ENCODE measurements at places on chromosomes 2 and 18.

DNA sequence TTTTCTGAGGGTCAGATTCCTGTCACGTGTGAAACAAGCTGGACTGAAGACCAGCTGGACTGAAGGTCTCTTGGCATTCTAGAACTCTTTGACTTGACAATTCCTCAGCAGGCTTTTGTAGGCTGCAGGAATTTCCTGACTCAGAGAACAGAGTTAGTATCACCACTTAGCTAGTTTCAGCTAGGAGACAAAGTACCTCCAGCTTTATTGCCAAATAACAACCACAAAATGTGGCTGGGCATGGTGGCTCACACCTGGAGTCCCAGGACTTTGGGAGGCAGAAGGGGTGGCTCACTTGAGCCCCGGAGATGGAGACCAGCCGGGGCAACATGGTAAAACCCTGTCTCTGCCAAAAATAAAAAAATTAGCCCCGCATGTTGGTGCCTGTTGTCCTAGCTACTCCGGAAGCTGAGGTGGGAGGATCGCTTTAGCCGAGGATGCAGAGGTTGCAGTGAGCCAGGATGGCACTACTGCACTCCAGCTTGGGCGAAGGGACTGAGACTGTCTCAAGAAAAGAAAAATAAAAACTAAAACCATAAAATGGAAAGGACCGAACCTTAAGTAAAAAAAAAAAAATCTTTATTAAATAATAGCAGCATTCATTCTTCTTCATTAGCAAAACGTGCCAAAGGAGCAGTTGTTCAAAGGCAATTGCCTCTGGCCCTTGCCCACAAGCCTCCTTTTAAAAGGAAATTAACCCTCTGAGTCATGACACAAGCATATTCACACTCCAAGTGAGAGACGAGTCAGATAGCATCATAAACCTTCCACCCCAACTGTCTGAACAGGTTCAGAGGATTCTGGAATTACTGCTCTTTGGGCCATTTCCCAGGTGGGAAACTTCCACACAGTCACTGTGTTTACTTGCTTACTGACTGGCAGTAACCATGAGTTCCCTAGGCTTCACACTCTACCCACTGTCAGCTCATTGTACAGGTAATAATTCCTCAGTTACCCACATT lies 88.9 kb downstream of the MYL12B start:
- no peak for DNase-seq

DNA sequence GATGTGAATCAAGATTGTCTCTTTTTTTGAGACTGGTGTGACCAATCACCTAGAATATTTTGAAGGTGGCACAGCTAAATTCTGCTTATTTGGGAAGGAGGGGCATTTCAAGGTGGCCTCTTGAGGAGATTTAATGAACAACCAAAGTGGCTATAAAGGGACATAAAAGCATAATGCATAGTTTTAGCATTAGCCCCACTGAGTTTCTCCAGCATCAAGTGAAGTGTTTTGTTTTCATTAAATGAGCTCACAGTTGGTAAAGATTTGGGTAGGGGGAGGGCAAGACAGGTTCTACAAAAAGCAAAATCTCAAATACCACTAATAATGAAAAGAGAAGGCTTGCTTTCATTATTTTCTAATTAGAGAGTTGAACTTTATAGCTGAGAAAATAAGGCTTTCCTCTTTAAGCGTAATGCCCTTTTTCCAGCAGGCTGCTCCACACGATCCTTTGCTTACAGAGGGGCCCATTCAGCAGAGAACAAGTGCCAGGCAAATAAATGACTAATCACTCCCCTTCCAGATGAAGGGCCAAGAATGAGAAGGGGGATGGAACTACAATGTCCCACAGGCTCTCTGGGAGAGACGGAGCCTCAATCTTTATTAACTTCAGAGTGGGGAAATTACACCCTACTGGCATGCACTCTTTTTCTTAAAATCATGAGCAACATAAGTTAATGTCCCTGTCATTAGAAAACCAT lies 35.9 kb downstream of the LHCGR start:
- DNase-seq = no peak

DNA sequence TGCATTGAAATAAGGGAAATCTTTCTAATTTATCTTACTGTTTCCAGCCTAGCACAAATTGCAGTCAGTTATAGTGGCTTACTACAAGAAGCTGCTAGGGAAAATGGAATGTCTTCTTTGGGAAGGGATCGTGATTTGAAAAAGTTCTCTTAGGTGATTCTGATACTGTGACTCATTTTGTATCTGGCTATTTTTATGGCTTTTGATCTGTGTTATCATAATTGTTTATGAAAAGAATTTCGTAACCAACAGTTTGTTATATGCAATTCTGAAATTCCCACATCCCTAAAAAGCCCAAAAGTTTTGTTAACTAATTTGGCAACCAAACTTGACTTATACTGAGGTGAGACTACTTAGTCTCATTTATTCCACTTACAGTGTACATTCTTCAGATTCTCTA lies 12.4 kb downstream of the PTPN4 start:
- DNase-seq = no peak

GRCh38 chr2:223114917-223115316 lies 62.9 kb downstream of the KCNE4 start:
- DNase-seq = no peak

- DNase-seq = no peak
Observed at GRCh38 chr2:217614498-217614897, 388.3 kb downstream of the TNS1 start.

DNA sequence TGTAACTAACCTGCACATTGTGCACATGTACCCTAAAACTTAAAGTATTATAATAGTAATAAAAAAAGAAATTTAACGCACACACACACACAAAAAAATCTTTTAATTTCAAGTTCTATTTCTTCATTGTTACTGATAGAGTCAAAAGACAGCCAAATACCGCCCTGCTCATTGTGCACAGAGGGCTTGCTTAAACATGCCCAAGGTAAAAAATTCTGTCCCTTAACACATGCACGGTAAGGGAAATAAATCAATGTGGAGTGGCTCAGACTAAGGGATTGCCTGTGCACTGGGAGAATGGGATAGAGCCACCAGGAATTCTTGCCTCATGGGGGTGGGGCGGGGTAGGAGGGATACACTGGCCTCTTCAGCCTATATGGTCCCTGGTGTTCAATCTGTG lies 468.0 kb downstream of the NUP35 start:
- DNase-seq = no peak

DNA sequence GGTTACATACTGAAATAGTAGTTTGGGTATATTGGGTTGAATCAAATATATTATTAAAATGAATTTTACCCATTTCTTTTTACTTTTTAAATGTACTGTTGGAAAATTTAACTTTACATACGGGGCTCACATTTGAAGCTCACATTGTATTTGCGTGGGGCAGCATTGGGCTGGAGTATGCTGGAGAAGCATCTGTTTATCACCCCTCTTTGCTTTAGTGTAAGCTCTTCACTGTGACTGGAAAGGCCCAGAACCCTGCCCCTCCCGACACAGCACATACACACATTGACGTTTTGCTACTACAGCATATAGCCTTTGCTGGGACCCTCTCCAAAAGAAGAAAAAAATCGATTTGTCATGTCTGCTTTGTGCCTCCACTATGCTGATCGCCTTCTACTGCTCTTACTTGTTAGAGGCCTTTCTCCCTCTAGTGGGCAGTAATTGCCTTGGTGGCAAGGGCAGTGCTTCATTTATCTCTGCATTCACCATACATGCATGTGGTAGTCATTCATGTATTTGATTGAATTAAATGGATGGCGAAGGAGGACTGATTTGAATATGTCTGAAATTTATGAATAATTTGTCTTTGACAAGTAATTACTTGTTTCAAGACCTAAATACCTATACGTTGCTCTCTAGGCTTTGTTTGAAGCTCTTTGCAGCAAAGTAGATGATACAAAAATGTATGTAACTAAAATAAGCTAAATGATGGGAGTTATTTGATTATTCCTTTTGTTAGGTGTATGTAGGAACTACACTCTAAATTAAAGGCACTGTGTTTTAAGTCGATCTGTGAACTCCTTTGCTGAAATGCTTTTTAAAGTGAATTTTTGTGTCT lies 37.4 kb downstream of the VAPA start:
- no peak for DNase-seq

DNA sequence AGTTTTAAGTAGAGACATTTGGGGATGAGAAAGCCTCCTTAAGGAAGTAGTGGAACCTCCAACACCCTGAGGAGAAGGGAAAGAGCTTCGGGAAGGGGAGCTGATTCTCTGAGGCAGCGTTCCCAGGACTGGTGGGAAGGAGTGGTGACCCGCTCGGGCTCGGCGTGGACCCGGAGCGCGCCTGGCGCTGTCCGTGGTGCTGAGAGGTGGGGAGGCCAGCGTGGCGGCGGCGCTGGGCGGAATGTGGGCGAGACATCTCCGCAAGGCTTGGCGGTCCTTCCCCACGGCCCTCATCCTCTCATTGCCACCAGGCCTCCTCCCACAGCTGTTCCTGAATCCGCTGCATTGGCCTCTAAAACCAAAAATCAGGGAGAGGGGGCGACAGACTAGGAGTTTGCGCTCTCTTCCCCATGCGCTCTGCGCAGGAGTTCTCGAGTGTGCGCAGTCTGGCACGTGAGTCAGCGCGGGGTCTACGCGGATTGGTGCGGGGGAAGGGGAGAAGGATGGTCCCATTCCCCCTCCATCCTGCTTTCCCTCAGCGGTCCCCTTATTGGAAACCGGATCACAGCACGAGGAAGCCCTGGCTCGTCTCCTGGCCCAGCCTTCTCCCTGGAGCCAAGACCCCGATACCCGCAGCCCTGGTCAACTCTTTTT lies 857 bp downstream of the RESP18 start:
- no peak for DNase-seq

DNA sequence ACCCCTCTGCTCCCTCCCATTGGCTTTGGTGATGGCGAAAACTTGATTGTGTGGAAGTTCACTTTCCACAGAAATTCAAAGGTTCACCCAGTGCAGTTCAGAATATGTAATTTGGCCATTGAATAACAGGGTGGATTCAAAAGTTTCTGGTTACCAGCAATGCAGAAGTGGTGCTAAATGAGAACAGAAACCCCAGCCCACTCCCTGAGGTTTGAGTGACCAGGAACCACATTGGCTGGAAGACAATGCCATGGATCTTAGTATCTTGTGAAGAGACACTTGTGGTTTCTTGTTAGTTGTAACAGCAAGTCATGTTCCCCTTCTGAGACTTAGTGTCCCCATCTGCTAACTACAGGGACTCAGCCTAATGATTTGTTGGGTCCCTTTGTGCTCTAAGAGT lies 49.8 kb downstream of the QPCT start:
- no peak for DNase-seq

GRCh38 chr2:207041786-207042554 lies 102.7 kb downstream of the CPO start:
- DNase-seq = no peak

DNA sequence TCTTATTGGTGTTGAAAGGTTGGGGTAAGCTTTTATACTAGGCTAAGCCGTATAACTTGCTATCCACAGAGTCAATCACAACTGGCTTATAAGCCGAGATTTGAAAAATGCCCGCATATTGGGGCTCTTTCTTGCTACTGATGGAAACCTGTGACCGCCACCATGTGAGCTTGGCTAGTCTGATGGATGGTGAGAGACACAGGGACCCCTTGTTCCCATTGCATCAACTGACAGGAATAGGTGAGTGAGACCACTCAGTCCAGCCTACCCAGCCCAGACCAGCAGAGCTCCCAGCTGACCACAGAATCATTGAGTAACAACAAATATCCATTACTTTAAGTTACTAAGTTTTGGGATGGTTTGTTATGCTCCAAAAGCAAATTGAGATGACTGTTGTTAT lies 676.4 kb upstream of the HS6ST1 start:
- no peak for DNase-seq

- no peak for DNase-seq
Observed at GRCh38 chr18:25164211-25164847, 187.6 kb downstream of the ZNF521 start.

- no peak for DNase-seq
Observed at GRCh38 chr2:188345426-188345825, 53.8 kb downstream of the GULP1 start.

DNA sequence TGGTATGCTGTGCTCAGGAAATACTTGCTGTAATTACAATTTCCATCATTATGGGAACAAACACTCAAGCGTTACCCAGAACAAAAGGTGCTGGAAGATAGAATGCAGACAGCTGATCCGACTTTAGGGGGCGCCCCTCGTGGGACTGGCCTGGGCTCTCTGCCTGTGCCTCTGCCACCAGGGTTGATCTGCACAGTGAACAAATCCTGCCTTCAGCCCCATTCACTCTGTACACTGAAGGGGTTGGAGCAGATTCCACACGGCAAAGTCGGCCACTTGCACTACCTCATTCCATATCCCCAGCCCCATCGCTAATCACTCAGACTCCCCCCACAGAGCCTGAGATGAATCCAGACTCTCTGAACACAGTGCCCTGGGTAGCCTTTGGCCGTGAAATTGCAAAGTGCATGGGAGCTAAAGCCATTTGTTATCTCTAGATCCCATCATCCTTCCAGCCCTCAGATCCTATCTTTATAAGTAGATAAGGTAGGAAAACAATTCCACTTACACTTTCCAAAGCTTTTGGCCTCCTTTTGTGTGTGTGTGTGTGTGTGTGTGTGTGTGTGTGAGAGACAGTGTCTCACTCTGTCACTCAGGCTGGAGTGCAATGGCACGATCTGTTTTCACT lies 69.3 kb downstream of the INPP5D start:
- DNase-seq = no peak

DNA sequence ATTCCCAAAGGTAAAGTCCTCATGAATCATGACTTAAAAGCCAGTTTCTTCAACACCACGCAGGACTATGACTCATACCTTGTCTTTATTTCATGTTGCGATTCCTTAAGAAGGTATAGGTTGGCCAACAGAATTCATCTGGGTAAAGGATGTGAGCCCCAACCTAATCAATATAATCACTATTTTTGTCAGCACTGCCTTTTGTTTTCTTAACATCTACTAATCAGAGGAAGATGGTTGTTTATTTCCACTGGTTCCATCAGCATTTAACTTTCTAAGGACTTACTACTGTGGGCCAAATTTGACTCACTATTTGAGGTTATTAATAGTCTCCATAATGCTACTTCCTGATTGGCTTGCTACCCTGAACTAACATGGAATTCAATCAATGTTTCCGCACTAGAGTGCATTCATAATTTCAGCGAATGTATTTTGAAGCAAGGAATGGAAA lies 78.6 kb downstream of the SCG2 start:
- DNase-seq = no peak

GRCh38 chr2:190180313-190181122 lies 118.0 kb upstream of the MSTN start:
- no peak for DNase-seq

- no peak for DNase-seq
Observed at GRCh38 chr2:71426721-71427120, 26.6 kb upstream of the DYSF start.

- DNase-seq = no peak
Observed at GRCh38 chr2:101970901-101971300, 20.9 kb upstream of the IL1R2 start.

Measured in cerebellar nuclear complex (tissue), 1 donor.